ENCODE measurements at places on chromosomes 2 and 18.
A peak's percentile ranks its signal among the peaks of the same experiment; 100 is the strongest.

- DNase-seq: no peak
These were observed 1242.4 kb upstream of the ACVR2A start for GRCh38 chr2:146602383-146602782.

DNA sequence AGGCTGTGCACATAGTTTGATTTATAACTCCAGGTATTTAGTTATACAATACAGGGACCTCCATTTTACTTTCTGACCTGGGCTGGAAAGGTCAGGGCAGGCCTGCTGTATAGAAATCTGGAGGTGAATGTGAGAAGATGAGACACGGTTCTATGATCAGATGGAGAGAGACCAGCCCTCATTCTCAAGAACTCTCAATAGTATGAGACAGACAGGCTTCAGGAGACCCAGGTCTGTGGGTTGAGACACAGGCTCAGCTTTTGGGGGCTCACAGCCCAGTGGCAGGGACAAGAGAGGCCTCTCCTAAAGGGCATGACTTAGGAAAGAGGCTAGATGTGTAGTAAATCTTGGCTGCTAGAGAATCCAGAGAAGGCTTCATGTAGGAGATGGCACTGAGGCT lies 719 bp upstream of the ATP6V1B1 start:
- DNase-seq: no peak

- no peak for DNase-seq
These were observed 14.8 kb downstream of the COL5A2 start for GRCh38 chr2:189164746-189165145.

DNA sequence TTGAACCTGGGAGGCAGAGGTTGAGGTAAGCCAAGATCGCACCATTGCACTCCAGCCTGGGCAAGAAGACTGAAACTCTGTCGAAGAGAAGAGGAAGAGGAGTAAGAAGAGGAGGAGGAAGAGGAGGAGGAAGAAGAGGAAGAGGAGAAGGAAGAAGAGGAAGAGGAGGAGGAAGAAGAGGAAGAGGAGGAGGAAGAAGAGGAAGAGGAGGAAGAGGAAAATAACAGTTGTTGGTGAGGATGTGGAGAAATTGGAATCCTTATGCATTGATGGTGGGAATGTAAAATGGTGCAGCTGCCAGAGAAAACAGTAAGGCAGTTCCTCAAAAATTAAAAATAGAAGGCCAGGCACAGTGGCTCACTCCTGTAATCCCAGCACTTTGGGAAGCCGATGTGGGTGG lies 8.5 kb upstream of the NCL start:
- DNase-seq: no peak

- no peak for DNase-seq
These were observed 10.9 kb downstream of the PGAP1 start for GRCh38 chr2:196915507-196916189.

DNA sequence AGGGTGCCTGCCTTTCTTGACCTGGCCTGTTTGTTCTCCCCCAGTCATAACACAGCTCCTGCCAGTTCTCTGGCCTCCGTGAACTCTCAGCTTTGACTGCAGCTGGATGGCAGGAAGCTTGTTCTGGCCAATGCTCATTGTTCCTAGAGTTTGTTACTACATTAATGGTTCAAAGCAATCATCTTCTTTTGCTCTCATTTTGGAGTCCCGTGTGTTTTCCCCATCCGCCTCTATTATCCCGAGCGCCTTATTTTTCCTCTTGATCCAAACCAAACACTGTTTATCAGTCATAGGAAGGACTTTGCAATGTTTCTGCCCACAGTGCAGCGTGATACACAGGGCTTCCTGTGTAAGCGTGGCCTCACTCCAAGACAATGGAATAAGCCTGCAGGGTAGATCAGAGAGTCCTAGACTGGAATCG lies 184.3 kb upstream of the APCDD1 start:
- DNase-seq: no peak

GRCh38 chr18:63098018-63098981 lies 221.3 kb downstream of the BCL2 start:
- peak; percentile 15 for DNase-seq

DNA sequence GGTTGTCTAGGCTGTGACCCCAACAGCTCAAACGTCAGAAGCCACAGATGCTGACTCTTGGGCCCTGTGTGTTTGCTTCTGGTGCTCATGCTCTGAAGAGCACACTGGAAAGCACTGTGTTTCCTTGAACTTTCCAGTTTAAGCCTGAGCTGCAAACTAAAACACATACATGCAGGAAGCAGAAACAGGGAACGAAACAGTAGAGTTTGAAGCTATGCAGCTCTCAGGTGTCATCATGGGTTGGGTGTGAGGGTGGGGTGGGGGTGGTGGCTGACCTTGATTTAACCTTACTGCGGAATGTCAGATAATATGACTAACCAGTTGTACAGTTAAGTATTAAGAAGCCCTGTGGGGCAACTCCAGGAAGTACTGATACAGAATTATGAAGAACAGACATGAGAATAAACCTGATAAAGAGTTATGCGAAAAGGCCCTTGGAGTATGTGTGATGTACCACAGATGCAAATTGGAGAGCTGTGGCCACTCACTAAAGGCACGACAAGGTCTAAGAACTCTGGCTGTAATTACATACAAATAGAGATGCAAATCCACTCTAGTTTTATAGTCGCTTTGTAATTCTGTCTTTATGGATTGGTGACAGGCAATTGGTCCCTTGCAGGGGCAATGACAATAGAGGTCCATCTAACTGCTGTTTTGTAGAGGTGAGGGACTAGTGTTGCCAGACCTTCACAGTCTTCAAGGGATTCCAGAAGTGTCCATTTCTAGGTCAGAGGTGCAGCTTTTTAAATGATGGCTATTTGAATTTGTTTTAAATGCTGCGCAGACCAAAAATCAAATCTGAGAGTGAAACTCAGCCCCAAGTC lies 273.1 kb downstream of the NAPG start:
- DNase-seq: no peak

DNA sequence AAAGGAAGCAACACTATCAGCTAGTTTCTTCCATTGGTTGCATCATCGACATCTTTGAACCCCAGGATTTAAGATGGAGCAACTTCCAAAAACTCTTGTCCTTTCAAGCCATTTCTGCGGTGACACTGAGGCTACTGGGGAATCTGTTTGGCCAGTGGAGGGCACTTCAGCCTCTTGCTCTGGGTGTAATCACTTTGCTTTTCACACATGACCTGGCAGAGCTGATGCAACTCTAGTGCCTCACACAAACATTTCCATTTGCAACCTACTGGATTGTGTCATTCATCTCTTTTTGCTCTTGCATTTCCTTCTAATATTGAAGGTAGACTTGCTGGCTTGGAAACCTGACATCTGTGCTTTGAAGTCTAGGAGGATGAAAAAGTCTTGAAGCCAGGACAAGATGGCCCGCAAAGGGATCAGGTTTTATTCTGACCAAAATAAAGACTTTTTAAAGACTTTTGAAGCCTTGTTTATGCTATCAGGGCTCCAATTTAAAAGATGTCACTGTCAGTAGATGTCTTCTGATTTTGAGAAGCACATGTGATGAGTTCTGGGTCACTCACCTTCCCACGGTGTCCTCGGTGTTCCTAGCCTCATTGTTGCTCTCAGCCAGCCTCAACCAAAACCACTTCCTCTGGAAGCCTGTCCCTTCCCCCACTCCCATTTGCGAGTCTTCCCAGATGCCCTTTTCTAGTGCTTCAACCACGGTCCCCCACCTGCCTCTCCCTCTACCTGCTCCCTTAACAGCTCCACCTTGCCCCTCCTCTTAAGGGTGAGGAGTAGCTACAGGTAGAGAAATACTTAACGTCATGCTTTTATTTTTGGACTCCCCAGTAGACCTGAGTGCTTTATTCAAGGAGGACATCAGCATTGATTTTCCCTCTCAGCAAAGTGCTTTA lies 69.7 kb upstream of the KCNE4 start:
- no peak for DNase-seq

GRCh38 chr2:49753344-49753985 lies 599.1 kb upstream of the FSHR start:
- no peak for DNase-seq

DNA sequence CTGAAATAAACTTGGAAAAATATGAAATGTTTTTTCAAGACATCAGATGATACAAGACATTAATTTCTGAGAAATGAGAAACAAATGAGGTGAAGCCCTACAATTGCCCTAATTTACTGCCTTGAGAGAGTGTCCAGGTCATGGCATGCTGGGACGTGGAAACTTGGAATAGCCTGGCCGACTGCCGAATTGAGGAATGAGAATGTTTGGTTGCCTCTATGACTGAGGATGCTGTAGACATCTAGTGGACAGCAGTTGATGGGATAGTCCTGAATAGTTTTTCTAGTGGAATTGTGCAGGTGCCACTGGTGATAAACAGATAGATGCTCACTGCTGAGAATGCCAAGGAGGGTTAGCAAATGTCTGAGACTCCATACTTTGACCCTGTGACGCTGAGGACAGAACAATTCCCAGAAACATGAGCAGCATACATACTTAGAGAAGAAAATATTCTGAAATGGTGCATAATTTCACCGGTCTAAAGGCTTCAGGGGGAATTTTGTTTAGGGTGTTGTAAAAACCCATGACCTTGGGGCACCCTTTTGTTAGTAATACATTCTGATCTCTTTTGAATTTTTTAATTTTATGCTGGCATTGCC lies 56.5 kb upstream of the CWC22 start:
- no peak for DNase-seq

GRCh38 chr2:130727286-130727924 lies 1.5 kb upstream of the GPR148 start:
- peak; percentile 79 for DNase-seq

DNA sequence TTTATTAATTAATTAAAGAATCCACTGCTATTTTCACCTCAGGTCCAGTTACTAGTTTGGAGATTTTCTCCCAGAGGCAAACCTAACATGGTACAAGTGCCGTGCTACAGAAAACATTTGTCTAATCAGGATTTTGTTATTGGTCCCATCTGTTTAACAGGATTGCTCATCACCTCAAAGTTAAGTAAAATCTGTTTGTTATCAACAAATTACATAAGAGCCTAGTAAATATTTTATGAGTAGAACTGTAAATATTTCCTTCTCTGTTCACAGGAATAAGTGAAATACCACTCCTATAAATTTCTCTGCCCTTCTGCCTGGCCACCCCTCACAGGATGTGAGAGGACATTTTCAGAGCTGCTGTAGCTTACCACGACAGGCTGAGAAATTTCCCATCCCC lies 200.2 kb downstream of the RAD51AP2 start:
- no peak for DNase-seq

DNA sequence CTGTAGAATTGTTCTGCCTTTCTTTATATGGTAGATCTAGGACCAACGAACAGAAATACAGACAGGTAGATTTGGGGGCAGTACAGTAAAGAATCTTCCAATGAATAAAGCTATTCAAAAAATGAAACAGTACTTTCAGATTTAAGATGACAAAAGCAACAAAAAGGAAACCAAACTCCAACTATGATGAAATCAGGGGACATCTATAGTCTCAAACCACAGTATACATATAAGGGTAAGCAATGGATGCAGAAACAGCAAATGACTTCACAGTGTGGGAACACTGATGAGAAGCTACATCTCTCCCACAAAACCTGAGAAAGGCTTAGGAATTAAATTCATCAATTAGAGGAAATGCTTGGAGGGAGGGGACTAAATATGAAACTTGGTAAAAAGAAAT lies 202.5 kb downstream of the CTNNA2 start:
- DNase-seq: no peak

- no peak for DNase-seq
These were observed 35.4 kb downstream of the MBP start for GRCh38 chr18:77096936-77097886.

GRCh38 chr18:77106331-77106730 lies 26.3 kb downstream of the MBP start:
- peak; percentile 72 for DNase-seq

DNA sequence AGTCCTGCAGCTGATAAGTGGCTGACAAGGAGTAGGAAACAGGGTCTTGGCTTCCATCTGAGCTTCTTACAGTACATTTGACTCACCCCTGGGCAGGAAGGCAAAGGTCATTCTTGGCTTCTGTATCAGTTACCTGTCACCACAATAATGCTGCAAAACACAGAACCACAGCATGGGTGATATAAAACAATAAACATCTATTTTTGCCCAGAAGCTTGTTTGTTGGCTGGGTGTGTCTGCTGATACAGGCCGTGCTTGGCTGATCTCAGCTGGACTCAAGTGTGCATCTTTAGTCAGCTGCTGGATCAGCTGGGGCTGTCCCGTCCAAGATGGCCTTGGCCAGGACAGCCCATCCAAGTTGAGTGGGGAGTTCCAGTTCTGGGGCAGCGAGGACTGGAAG lies 34.7 kb downstream of the ONECUT2 start:
- no peak for DNase-seq

- no peak for DNase-seq
These were observed 237.0 kb downstream of the ALPK2 start for GRCh38 chr18:58391932-58392323.

- peak; percentile 10 for DNase-seq
These were observed 10.2 kb downstream of the PROKR1 start for GRCh38 chr2:68653538-68653982.

DNA sequence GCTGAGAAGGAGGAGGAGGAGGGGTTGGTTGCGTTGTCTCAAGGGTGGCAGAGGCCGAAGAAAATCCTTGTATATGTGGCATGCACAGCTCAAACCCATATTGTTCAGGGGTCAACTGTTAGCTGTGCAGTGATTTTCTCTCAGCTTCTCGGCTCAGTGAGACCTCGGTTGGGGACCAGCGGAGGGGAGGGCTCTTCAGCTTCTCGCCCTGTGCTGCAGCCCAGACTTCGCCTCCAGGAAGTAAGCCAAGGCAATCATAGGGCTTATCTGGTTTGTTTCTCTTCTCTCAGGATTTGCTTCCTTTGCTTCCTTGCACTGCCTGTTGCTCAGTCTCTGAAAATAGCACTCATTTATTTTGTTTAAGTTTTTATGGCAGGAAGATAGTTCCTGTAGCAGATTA lies 85.5 kb downstream of the SOWAHC start:
- no peak for DNase-seq

GRCh38 chr18:35059280-35059927 lies 18.2 kb downstream of the MAPRE2 start:
- no peak for DNase-seq

GRCh38 chr18:9700261-9700796 lies 7.8 kb upstream of the RAB31 start:
- DNase-seq: no peak

- DNase-seq: no peak
These were observed 146.3 kb downstream of the ANKRD44 start for GRCh38 chr2:197164141-197164754.

- DNase-seq: no peak
These were observed 288.1 kb upstream of the TFPI start for GRCh38 chr2:187842315-187842714.

- no peak for DNase-seq
These were observed 79.9 kb downstream of the SLC25A12 start for GRCh38 chr2:171814174-171814573.

DNA sequence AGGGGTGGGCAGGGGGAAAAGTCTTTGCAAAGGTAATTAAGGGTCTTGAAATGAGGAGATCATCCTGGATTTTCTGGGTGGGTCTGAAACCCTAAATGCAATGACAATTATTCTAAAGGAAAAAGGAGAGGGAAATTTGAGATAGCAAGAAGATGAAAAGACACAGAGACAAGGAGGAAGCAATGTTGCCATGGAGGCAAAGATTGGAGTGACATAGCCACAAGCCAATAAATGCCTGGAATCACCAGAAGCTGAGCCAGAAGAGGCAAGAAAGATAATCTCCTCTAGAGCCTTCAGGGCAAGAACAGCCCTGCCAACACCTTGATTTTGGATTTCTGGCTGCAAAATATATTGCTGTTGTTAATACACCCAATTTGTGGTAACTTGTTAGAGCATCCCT lies 1246.3 kb upstream of the PIK3C3 start:
- no peak for DNase-seq

- DNase-seq: no peak
These were observed 58.7 kb downstream of the PAX3 start for GRCh38 chr2:222239945-222240675.

All from stimulated activated CD8-positive, alpha-beta memory T cell treated with anti-CD3 and anti-CD28 coated beads, Interleukin-12 subunit alpha, Interleukin-12 subunit beta, amount 100 ng/mL, for 1 hour (primary cell).